ENCODE measurements at places on chromosomes 4 and X.

- no peak for DNase-seq
- no peaks in the 10 kb centered on the region for H3K36me3 ChIP-seq
- no peak overlapping the region for H3K4me3 ChIP-seq
Measured at GRCh38 chr4:186627226-186627865, 72.0 kb upstream of the MTNR1A start.

GRCh38 chrX:19956923-19957322, 33.9 kb downstream of the BCLAF3 start:
- peaks cover 6% of the 10 kb centered on the region for H3K36me3 ChIP-seq
- peaks cover 8% of the 10 kb centered on the region for H3K27me3 ChIP-seq
- H3K4me3 ChIP-seq, result no peak overlapping the region
- H3K27ac ChIP-seq, result no peak overlapping the region

DNA sequence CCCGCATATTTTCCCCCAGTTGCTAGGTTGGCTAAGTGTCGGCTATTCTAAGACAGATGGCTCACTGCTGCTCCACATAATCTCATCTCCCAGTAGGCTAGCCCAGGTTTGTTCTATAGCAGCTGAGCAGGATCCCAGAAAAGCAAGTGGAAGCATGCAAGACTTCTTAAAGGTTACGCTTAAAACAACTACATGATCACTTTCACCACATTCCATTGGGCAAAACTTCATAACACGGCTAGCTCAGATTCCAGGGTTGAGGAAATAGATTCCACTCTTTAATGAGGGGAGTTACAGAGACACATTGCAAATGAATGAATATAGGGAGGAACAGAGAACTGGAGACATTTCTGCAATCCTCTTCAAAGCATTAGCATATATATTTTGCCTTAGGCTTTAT, 12.9 kb upstream of the RAB33B start:
- no peak overlapping the region for H3K27ac ChIP-seq
- no peak overlapping the region for H3K4me3 ChIP-seq
- no peaks in the 10 kb centered on the region for H3K4me1 ChIP-seq
- DNase-seq, result no peak
- H3K36me3 ChIP-seq, result peaks cover 24% of the 10 kb centered on the region

- peaks cover 7% of the 10 kb centered on the region for H3K4me1 ChIP-seq
- no peak overlapping the region for H3K27ac ChIP-seq
- no peaks in the 10 kb centered on the region for H3K27me3 ChIP-seq
- no peak overlapping the region for H3K4me3 ChIP-seq
- DNase-seq, result no peak
Measured at GRCh38 chr4:152106781-152107321, 346.0 kb upstream of the GATB start.

DNA sequence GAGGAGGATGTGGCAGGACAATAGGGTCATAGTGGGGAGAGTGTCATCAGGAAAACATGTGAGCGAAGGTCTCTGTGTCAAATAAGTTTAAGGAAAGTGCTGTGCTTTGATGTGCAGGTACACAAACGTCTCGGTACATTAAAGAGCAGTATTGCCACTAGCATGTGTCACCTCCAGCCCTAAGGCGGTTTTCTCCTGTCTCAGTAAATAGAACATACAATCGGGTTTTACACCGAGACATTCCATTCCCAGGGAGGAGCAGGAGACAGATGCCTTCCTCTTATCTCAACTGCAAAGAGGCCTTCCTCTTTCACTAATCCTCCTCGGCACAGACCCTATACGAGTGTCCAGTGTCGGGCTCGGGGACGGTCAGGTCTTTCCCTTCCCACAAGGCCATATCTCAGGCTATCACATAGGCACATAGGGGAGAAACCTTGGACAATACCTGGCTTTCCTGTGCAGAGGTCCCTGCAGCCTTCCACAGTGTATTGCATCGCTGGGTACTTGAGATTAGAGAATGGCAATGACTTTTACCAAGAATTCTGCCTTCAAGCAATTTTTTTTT, 684.5 kb downstream of the PDHA2 start:
- H3K27me3 ChIP-seq, result no peaks in the 10 kb centered on the region
- DNase-seq, result no peak
- H3K4me1 ChIP-seq, result no peaks in the 10 kb centered on the region
- no peaks in the 10 kb centered on the region for H3K36me3 ChIP-seq
- H3K4me3 ChIP-seq, result no peak overlapping the region

- DNase-seq, result no peak
- H3K4me3 ChIP-seq, result no peak overlapping the region
Measured at GRCh38 chr4:69497886-69498395, 2.2 kb upstream of the UGT2B4 start.

GRCh38 chr4:105194328-105195231, 47.9 kb downstream of the TET2 start:
- peaks cover 55% of the 10 kb centered on the region for H3K4me1 ChIP-seq
- H3K4me3 ChIP-seq, result no peak overlapping the region
- peaks cover 32% of the 10 kb centered on the region for H3K36me3 ChIP-seq
- no peaks in the 10 kb centered on the region for H3K27me3 ChIP-seq

DNA sequence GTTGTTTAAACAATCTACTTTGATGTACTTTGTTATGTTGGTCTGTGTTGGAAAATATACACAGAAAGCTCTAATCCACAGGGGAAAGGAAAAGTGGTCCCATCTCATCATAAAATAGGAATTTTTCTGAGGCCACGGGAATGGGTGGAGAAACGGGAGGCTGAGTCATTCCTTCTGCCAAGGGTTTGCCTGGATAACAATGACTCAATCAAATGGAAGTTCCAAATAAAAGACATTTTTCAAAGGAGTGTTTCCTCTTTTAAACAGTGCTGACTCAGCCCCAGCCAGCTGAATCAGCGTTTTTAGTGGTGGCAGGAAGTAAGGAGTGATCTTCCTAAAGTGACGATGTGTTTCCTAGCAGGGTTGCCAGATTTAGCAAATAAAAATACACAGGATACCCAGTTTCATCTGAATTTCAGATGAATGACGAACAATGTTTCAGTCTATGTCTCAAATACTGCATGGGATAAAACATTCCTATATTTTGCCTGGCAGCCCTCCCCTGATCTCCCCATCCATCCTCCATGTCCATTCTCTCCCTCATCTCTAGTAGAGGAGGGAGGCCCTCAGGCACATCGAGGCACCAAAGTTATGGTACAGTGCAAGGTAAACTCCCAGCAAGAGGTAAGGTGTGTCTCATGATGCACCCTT, 345.4 kb upstream of the GATB start:
- peaks cover 10% of the 10 kb centered on the region for H3K4me1 ChIP-seq
- H3K27ac ChIP-seq, result peak overlapping the region; percentile 32
- no peaks in the 10 kb centered on the region for H3K27me3 ChIP-seq
- no peaks in the 10 kb centered on the region for H3K36me3 ChIP-seq

GRCh38 chr4:111943796-111944203, 201.5 kb upstream of the FAM241A start:
- no peaks in the 10 kb centered on the region for H3K36me3 ChIP-seq
- no peaks in the 10 kb centered on the region for H3K27me3 ChIP-seq
- peak; percentile 32 for DNase-seq
- no peak overlapping the region for H3K4me3 ChIP-seq
- no peaks in the 10 kb centered on the region for H3K4me1 ChIP-seq
- no peak overlapping the region for H3K27ac ChIP-seq

GRCh38 chr4:77510367-77510766, 95.3 kb upstream of the CXCL13 start:
- no peak overlapping the region for H3K27ac ChIP-seq
- no peak for DNase-seq
- H3K4me3 ChIP-seq, result no peak overlapping the region
- H3K36me3 ChIP-seq, result no peaks in the 10 kb centered on the region

DNA sequence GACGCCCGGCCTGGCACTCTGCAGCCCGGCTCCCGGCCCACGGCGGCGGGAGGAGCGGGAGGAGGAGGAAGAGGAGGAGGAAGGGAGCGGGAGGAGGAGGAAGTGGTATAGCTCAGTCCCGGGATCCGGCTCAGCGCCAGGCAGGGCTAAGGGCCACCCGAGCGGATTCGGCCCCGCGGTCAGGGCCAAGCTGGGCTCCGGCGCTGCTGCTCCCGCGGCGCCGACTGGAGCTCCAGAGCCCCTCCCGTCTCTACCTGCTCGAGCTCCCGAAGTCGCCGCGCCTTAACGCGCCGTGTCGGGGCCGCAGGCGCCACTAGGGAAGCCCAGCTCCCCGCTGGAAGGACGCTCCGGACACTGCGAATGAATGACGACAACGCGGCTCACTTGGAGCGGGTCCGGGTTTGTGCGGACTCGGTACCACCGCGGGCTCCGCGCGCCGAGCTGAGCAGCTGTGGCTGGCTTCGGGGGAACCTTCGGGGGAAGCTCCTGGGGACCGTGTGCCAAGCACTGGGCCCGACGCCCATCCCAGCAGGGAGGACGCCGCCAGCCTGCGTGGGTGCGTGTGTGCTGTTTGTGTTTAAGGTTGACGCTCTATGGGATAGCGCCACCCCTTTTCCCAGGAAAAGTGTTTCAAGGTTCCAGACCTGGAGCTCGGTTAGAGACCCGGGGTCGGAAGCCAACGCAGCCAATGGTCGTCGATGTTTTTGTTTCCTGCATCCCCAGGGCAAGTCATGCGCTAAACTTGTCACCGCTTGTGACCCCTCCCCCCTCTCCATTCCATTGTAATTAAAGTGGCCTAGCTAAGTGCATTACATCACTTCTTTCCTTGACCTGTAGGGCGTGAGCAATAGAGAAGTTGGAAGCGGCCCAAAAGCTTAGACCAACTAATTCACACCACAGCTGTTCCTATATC, at the start of gene TBC1D9:
TSS of gene TBC1D9 (minus strand) at position 67 of the 913 bp plus-strand sequence. CDS start 340 bp downstream, outside the sequence.
- peaks cover 47% of the 10 kb centered on the region for H3K4me1 ChIP-seq
- DNase-seq, result peak; percentile 96
- H3K4me3 ChIP-seq, result peak within 1 kb of the TSS; percentile 75
- H3K27ac ChIP-seq, result peak within 1 kb of the TSS; percentile 98
- no peaks in the 10 kb centered on the region for H3K36me3 ChIP-seq

GRCh38 chrX:66039944-66040343, at the start of gene VSIG4:
Gene VSIG4, minus strand, starts transcription at chrX:66040080. Its CDS starts 82 bp downstream, at chrX:66039998.
- peaks cover 12% of the 10 kb centered on the region for H3K27me3 ChIP-seq
- H3K36me3 ChIP-seq, result no peaks in the 10 kb centered on the region
- H3K4me1 ChIP-seq, result peaks cover 11% of the 10 kb centered on the region

- H3K4me3 ChIP-seq, result no peak overlapping the region
- H3K27me3 ChIP-seq, result no peaks in the 10 kb centered on the region
- no peak overlapping the region for H3K27ac ChIP-seq
- no peaks in the 10 kb centered on the region for H3K36me3 ChIP-seq
- H3K4me1 ChIP-seq, result no peaks in the 10 kb centered on the region
Measured at GRCh38 chr4:57443308-57443707, 333.1 kb upstream of the IGFBP7 start.

DNA sequence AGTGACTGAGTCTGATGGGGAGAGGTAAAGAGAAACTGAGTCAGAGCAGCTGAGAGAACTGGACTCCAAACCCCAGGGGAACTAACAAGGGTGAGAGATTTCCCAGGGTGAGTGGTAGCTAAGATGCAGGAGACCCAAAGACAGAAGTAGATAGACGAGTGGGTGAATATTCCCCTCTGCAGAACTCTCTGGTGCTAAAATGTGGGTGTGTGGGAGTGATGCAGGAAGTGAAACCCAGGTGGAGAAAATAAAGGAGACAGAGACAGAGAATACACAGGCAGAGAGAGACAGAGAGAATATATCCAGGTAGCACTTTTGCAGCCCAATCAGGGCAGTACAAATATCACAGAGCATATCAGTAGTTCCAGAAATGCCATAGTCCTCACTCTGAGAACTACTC, 212.5 kb upstream of the ZIC3 start:
- no peaks in the 10 kb centered on the region for H3K27me3 ChIP-seq
- H3K4me1 ChIP-seq, result no peaks in the 10 kb centered on the region
- no peak overlapping the region for H3K4me3 ChIP-seq
- no peak for DNase-seq
- H3K36me3 ChIP-seq, result no peaks in the 10 kb centered on the region
- H3K27ac ChIP-seq, result no peak overlapping the region

- H3K36me3 ChIP-seq, result no peaks in the 10 kb centered on the region
- H3K27ac ChIP-seq, result peak overlapping the region; percentile 72
- peak overlapping the region; percentile 92 for H3K4me3 ChIP-seq
- DNase-seq, result no peak
- H3K4me1 ChIP-seq, result peaks cover 20% of the 10 kb centered on the region
- no peaks in the 10 kb centered on the region for H3K27me3 ChIP-seq
Measured at GRCh38 chr4:13627178-13627605, 333 bp downstream of the BOD1L1 start.

GRCh38 chr4:104424989-104425388, 69.7 kb downstream of the CXXC4 start:
- H3K27me3 ChIP-seq, result no peaks in the 10 kb centered on the region
- H3K4me1 ChIP-seq, result no peaks in the 10 kb centered on the region
- no peaks in the 10 kb centered on the region for H3K36me3 ChIP-seq
- no peak for DNase-seq
- no peak overlapping the region for H3K27ac ChIP-seq

- H3K36me3 ChIP-seq, result no peaks in the 10 kb centered on the region
- DNase-seq, result peak; percentile 84
- peaks cover 4% of the 10 kb centered on the region for H3K4me1 ChIP-seq
Measured at GRCh38 chrX:119729408-119730201, 28.8 kb upstream of the SOWAHD start.

- no peak for DNase-seq
- H3K4me1 ChIP-seq, result no peaks in the 10 kb centered on the region
- H3K4me3 ChIP-seq, result no peak overlapping the region
Measured at GRCh38 chr4:120915336-120915735, 7.2 kb downstream of the PRDM5 start.

- H3K36me3 ChIP-seq, result no peaks in the 10 kb centered on the region
- no peak overlapping the region for H3K27ac ChIP-seq
- DNase-seq, result no peak
Measured at GRCh38 chr4:82519776-82520175, 42.0 kb downstream of the TMEM150C start.

- H3K4me1 ChIP-seq, result no peaks in the 10 kb centered on the region
- no peak overlapping the region for H3K27ac ChIP-seq
- H3K4me3 ChIP-seq, result no peak overlapping the region
- no peaks in the 10 kb centered on the region for H3K36me3 ChIP-seq
Measured at GRCh38 chr4:85431881-85432485, 43.0 kb upstream of the ARHGAP24 start.

DNA sequence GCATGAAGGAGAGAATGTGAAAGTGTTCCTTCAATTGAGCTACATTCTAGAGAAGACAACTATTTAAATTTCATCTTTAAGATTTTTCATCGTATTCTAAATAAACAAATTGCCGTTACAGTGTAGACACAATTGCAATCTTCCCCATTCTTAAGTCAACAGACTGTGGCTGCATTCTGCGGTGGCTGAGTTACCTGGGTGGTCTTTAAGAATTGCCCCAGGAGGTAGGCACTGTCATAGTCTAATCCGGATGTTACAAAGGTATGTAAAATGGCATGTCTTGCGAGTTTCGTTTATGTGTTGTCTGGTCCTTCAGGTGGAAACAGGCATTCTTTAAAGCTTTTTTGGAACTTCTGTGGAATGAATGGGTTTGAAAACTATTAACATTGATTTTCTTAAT, 586.1 kb upstream of the PITX2 start:
- no peak overlapping the region for H3K4me3 ChIP-seq
- H3K27me3 ChIP-seq, result no peaks in the 10 kb centered on the region
- no peak overlapping the region for H3K27ac ChIP-seq
- no peak for DNase-seq
- H3K4me1 ChIP-seq, result no peaks in the 10 kb centered on the region

DNA sequence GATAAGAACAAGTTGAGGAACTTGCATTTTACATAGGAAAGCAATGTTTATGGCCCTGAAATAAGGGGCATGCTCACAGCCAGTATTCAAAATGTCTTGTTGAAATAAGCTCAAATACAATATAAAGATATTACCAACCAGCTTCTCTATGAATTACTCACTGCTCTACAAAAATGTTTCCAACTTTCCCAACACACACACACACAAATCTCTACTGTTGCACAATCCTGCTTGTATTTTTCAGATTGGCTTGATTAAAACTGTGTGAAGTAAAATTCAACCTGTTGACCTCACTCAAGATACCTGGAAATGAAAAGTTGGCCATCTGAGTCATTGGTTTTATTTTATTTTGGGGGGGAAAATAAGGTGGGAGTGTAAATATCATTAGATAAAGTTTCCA, 128.6 kb downstream of the CHIC2 start:
- no peak overlapping the region for H3K4me3 ChIP-seq
- no peaks in the 10 kb centered on the region for H3K27me3 ChIP-seq
